ENCODE measurements at places on chromosomes 2 and 18.

DNA sequence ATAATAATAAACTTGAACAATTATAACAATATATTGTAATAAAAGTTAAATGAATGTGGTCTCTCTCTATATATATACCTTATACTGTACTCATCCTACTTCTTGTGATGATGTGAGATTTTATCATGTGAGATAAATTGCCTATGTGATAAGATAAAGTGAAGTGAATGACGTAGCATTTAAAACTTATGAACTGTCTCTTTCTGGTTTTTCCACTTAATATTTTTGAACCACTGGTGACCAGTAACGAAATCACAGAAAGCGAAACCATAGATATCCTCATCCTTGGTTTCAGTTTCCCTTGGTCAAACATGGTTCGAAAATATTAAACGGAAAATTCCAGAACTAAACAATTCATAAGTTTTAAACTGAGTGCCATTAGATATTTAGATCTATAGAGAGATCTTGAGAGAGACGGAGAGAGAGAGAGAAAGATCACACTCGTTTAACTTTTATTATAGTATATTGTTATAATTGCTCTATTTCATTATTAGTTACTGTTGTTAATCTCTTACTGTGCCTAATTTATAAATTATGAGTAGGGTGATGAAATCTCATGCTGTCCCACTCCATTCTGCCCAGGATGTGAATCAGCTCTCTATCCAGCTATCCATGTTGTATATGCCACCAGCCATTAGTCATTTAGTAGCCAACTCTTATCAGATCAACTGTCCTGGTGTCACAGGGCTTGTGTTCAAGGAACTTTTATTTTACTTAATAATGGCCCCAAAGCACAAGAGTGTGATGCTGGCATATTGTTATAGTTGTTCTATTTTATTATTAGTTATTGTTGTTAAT lies 156.8 kb downstream of the THADA start:
- H3K4me1 ChIP-seq: no peaks in the 10 kb centered on the region
- H3K27me3 ChIP-seq: no peaks in the 10 kb centered on the region
- no peak overlapping the region for H3K27ac ChIP-seq
- DNase-seq: no peak

DNA sequence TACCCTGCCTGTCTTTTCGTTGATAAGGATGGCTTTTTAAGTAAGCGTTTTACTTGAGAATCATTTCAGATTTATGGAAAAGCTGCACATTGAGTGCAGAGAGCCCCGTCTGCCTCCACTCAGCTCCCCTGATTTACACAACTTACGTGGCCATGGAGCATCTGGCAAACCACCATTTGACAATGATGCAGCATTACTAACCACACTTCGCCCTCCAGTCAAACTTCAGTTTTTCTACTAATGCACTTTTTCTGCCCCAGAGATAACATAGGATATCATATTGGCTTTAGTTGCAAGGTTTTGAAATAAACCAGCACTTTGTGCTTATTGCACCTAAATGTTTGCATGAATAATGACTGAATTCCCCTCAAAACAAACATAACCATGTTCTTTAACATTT lies 165.1 kb upstream of the TPO start:
- DNase-seq: no peak
- no peak overlapping the region for H3K4me3 ChIP-seq
- H3K4me1 ChIP-seq: no peaks in the 10 kb centered on the region
- H3K27me3 ChIP-seq: peaks cover 6% of the 10 kb centered on the region

DNA sequence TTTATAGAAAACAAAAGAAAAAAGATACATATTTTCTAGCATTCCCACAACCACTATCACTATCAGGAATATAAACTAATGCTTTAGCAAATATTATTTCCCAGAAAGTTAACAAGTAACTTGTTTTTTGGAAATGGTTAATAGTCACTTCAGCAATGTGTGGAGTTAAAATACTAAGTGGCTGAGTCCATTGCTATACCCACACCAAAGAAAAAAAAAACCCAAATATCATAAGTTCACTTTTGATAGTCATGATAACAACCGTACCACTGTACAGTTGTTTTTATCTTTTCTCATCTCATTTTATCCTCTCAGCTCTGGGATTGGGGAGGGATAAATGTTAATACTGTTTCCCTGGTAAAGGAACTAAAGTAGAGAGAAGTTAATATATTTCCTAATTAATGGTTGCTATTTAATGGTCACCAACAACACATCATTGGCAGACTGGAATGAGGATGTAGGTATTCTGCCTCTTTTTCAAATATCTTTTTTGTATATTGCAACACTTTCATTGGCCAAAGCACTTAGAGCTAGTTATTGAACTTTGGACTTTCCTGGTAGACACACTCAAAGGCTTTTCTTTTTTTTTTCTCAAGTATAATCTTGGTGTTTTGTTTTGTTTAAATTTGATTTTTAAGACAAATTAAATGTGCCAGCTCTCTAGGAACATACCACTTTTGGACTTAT lies 18.4 kb upstream of the KANSL1L start:
- no peaks in the 10 kb centered on the region for H3K4me1 ChIP-seq
- H3K27ac ChIP-seq: no peak overlapping the region
- DNase-seq: no peak
- H3K27me3 ChIP-seq: no peaks in the 10 kb centered on the region
- no peak overlapping the region for H3K4me3 ChIP-seq

- no peaks in the 10 kb centered on the region for H3K36me3 ChIP-seq
- no peaks in the 10 kb centered on the region for H3K4me1 ChIP-seq
- no peak overlapping the region for H3K27ac ChIP-seq
- H3K4me3 ChIP-seq: no peak overlapping the region
Measured at GRCh38 chr2:120228503-120228902, 5.3 kb upstream of the TMEM185B start.

GRCh38 chr2:98252038-98252773 lies 94.0 kb upstream of the CNGA3 start:
- no peak for DNase-seq
- H3K4me1 ChIP-seq: no peaks in the 10 kb centered on the region
- no peak overlapping the region for H3K4me3 ChIP-seq
- no peaks in the 10 kb centered on the region for H3K36me3 ChIP-seq
- H3K27ac ChIP-seq: no peak overlapping the region

GRCh38 chr2:103960951-103961350 lies 893.0 kb upstream of the POU3F3 start:
- no peak overlapping the region for H3K27ac ChIP-seq
- H3K36me3 ChIP-seq: no peaks in the 10 kb centered on the region
- no peak overlapping the region for H3K4me3 ChIP-seq
- DNase-seq: no peak
- no peaks in the 10 kb centered on the region for H3K27me3 ChIP-seq
- no peaks in the 10 kb centered on the region for H3K4me1 ChIP-seq

- H3K4me3 ChIP-seq: no peak overlapping the region
- no peak overlapping the region for H3K27ac ChIP-seq
- no peaks in the 10 kb centered on the region for H3K36me3 ChIP-seq
- H3K27me3 ChIP-seq: no peaks in the 10 kb centered on the region
Measured at GRCh38 chr2:15058015-15058720, 425.7 kb downstream of the LRATD1 start.

- peaks cover 6% of the 10 kb centered on the region for H3K36me3 ChIP-seq
- no peak overlapping the region for H3K27ac ChIP-seq
- H3K4me3 ChIP-seq: no peak overlapping the region
- DNase-seq: no peak
- no peaks in the 10 kb centered on the region for H3K27me3 ChIP-seq
Measured at GRCh38 chr2:16561676-16562075, 104.0 kb downstream of the CYRIA start.

DNA sequence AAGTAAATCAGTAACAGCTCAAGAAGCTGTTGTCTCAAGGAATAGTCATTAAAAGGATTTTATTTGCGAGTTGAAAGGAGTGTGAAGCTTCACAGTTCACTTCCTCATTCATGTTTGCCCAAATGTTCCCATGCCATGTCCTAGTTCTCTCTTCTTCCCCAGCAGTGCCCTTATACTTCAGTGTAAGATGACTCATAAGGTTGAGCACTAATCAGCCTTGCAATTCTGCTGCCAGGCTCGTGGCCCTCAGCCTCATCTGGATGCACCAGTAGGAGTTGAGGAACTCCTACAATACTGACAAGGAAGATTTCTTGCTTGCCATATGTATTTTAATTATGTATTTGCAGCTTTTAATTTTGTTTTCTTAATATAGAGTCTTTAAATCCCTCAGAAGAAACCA lies 1980.4 kb downstream of the SUCLG1 start:
- no peaks in the 10 kb centered on the region for H3K36me3 ChIP-seq
- DNase-seq: no peak
- H3K4me1 ChIP-seq: no peaks in the 10 kb centered on the region
- no peak overlapping the region for H3K4me3 ChIP-seq

DNA sequence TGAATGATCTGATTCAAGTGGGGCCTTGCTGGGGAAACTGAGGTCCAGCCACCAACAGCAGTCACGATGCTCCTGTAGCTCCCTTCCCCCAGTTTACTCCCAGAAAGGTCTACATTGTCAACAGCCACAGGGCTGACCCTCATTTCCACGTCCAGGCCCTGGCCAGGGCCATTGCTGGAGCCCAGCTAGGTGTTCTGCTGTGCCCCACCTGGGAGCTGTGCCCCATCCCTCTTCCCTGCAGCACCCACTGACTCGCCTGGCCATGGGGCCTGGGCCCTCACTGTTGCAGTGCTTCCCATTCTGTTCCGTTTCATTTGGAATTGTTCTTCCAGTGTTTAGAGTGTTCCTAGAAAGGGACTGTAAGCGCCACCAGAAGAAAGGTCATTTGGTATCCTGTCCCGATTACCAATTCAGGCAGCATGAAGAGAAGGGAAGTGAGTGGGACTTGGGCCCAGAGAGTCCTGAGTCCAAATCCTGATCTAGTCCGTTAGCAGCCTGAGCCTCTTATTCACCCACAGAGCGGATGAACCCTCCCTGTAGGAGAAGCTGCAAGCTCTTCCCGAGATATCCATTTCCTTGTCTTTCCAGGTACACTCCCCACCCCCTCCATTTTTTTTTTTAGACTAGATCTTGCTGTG lies 73.1 kb upstream of the HPCAL1 start:
- H3K27ac ChIP-seq: no peak overlapping the region
- DNase-seq: no peak
- no peak overlapping the region for H3K4me3 ChIP-seq
- no peaks in the 10 kb centered on the region for H3K27me3 ChIP-seq

- no peak overlapping the region for H3K27ac ChIP-seq
- no peaks in the 10 kb centered on the region for H3K27me3 ChIP-seq
Measured at GRCh38 chr2:217611056-217611455, 391.7 kb downstream of the TNS1 start.

DNA sequence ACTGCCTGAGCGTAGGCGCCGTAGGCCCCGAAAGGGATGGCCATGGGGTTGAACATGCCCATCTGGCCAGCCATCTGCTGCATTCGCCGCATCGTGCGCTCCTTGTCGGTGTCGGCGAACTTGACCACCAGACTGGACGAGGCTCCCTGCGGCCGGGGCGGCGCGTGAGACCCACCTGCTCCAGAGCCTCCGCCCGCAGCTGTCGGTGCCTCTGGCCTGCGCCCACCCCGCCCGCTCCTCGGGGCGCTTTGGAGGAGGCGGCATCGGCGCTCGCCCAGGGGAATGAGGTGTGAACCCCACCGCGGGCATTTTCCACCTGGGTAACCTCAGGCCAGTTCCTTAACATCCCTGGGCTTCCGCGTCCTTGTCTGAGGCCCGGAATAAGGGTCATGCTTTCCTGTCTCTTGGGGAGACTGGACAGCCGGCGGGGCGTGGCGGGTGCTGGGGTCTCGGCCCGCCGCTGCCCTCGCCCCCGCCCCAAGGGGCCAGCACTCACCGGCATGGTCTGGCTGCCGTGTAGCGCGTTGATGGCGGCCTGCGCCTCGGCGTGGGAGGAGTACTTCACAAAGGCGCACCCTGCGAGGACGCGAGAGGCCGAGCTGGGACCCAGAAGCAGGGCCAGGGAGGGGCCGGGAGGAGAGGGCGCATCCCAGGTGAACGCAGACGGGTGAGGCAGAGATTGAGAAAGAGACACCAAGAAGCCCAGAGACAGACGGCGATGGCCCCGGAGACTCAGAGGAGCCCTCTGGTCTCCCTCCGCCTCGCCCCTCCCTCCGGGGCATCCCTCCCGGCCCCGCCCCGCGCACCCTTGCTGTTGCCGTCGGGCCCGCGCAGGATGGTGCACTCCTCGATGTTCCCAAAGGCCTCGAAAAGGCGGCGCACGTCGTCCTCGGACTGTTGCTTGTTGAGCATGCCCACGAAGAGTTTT lies 291.0 kb downstream of the CELF4 start:
- H3K4me3 ChIP-seq: no peak overlapping the region
- no peak overlapping the region for H3K27ac ChIP-seq
- H3K4me1 ChIP-seq: no peaks in the 10 kb centered on the region

DNA sequence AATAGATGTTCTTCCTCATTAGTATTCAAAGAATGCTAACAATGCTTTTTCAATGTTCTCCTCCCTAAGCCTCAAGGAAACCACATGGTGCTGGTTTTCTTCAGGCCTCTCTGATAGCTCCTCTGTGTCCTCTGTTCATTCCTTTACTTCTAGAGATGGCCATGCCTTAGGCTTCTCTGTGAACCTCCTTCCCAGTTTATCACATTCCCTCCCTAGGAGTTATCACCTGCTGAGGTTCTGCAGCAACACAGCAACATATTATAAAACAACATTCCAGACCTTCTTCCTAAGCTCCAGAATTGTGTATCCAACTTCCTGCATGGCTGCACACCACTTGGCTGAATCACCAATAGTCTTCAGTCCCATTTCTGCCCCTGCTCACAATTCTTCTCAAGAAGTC lies 325.5 kb downstream of the IRS1 start:
- H3K27ac ChIP-seq: no peak overlapping the region
- no peaks in the 10 kb centered on the region for H3K36me3 ChIP-seq
- no peak for DNase-seq
- no peak overlapping the region for H3K4me3 ChIP-seq
- H3K27me3 ChIP-seq: no peaks in the 10 kb centered on the region

DNA sequence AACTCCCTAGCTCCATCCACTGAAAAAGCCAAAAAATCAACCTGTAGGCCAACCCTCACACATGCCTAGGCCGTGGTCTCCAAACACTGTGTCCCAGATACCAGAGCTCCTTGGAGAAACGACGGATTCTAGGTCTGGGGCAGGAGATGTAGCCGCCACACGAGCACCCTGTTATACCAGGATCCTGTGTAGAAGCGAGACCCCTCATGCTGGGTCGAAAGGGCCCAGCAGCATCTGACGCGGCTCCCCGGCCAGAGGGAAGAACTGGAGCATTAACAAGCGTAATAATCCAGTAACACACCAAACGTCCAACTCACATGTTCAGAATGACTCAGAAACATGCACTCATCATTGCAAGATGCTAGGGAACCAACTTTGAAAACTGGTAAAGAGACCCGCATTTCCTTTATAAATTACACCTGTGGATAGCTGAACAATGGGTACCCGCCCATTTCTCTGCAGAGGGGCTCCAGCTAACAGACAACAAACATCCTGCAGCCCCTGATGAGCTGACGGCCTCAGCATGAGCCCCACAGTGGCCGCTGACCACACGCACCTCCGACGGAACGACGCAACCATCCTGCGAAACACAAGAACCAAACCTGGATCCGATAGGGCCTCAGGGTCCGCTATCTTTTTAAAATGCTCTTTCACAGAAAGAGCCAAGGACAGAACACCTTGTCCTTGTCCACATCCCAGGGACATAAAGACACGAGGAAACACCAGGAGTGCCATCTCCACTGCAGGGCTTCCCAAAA lies 14.2 kb downstream of the SLC66A2 start:
- H3K27me3 ChIP-seq: no peaks in the 10 kb centered on the region
- no peak overlapping the region for H3K27ac ChIP-seq
- no peak for DNase-seq
- H3K4me1 ChIP-seq: peaks cover 38% of the 10 kb centered on the region
- peaks cover 5% of the 10 kb centered on the region for H3K36me3 ChIP-seq
